ENCODE measurements at places on chromosomes 2 and 18.

- no peak for DNase-seq
Measured at GRCh38 chr2:138432971-138433370, 68.6 kb upstream of the SPOPL start.

GRCh38 chr2:179455172-179455524, 190.5 kb upstream of the SESTD1 start:
- no peak for DNase-seq

GRCh38 chr2:219609149-219609750, 11.6 kb downstream of the STK11IP start:
- no peak for DNase-seq

GRCh38 chr2:174335988-174336500, 1.3 kb downstream of the SP9 start:
- DNase-seq = peak; percentile 26
